ENCODE measurements at places on chromosomes 13 and 19.

GRCh38 chr13:109198585-109198984, 569.2 kb downstream of the MYO16 start:
- DNase-seq = no peak

DNA sequence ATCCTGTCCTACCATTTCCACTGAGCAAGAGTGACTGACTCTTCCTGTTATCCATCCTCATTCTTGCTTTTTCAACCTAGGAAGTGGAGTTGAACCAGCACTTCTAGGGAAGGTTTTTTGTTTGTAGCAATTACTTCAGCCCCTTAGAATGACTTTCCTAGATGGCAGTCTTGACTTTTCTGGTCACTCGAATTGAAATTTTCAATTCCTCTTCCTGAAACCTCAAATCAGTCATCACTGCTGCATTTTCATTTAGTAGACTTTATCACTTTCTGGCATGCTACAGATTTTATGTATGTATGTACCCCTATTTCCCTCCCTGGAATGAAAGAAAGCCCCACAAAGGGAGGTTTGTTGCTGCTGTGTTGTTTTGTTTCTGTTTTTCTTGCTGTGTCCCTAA, 915.9 kb downstream of the PCDH17 start:
- DNase-seq = no peak

DNA sequence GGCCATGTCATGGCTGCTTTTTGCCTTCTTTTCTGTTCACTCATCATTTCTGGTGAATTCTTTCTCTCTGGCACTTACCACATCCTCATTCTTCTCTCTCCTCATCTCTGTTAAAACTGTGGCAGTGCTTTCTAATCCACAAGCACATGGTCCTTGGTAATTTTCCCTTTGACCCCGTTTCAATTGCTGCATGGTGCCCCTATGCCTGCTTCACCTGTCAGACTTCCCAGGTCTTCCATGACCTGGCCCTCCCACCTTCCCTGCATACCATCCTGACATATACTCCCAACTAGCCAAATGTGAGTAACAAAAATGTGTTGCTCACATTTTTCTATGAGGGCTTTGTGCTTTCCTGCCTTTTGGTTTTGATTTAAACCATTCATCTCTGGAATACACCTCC, 286.5 kb downstream of the MTUS2 start:
- no peak for DNase-seq

DNA sequence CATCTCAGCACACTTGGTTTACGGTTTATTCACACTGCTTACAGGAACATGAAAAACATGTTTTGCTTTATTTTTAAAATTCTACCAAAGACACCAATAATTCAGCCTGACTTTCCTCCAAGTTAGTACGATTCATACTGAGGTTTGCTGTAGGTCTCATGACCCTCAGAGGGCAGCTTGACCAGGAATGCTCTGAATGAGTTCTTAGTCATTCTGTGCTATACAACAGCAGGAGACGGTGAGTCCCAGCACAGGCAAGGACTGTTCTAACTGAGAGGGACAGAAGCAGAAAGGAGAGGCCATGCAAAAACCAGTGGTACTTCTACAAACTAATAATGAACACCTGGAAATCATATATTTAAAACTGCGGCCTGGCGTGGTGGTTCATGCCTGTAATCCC, 6.4 kb downstream of the GRTP1 start:
- no peak for DNase-seq

DNA sequence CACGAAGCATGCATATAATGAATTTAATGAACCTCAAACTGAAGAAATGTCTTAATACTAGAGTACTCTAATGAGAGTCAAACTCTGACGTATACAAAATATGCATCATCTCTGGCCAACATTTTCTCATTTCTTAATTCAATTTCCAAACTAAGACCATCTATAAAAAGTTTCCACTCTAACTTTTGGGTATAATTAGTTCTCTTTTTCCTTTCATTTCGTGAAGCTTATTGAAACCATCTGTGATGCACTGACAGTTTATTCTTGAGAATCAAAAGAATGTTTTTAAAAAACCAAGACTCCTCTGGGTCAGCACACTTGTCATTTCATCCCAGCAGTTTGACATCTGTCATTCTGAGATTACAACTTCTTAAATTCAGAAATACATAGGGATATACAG, 90.0 kb downstream of the CAB39L start:
- DNase-seq = no peak

DNA sequence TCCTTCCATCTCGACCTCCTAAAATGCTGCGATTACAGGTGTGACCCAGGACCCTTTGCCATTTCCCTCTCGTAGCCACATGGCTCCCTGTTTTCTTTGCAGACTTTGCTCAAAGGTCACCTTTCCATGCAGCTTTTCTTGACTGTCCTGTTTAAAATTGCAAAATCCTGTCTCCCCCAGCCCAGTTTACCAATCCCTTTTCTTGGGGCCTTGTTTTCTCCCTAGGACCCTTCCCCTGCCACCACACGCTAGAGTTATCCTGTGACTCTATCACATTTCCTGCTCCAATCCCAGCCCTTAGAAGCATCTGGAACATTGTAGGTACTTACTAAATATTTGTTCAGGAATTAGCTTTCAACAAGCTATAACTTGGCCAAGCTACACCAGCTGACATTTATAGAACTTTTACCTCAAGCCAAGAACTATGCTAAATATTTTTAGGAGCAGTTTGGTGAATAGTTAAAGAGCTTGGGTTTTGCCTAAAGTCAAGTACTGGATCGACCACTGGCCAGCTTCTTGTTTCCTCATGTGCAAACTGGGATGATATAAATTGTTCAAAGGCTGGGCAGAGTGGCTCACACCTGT, 9.1 kb upstream of the SERTAD3 start:
- DNase-seq = no peak

- no peak for DNase-seq
These were observed 881.9 kb downstream of the SLITRK6 start for GRCh38 chr13:84917252-84917878.

DNA sequence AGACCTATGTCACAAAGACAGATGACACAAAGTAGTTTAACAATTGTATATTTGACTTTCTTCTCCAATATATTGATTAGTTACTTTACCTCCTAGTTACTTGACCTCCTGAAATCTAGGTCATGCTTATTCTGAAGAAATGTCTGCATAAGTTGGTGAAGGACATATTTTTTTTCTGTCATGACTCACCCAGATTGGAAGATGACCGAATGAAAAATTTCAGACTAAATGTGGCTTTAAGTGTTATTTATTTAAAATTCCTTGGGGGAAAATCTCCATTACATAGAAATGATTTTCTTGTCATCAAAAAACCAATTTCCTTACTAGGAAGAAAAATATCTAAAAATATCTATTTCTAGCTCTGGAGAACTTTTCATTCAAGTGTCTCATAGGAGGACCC, 217.1 kb downstream of the POSTN start:
- DNase-seq = no peak

GRCh38 chr19:5134691-5135090, 165.8 kb downstream of the KDM4B start:
- DNase-seq = no peak

GRCh38 chr13:64371045-64371444, 2859.1 kb downstream of the PCDH9 start:
- DNase-seq = no peak

- no peak for DNase-seq
These were observed 4.7 kb upstream of the TLE2 start for GRCh38 chr19:3033595-3034405.

- DNase-seq = no peak
These were observed 20.9 kb downstream of the CFAP97D2 start for GRCh38 chr13:114199954-114200353.

DNA sequence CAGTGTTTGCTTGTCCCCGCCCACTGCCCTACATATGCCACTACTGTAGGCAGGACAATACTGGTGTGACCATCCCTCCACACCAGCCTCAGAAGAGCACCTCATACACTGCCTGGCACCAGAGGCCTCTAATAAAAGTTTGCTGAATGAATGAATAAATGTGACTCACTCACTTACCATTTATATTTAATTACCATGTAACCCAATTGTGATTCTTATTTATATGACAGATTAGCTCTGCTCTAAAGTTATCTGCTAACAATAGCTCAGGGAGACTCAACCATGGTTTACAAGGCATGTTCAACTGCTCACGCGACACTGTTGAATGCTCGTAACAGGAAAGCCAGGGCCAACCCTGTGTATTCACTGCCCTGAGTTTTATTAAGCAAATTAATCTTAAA, 66.0 kb upstream of the DOCK9 start:
- DNase-seq = no peak

DNA sequence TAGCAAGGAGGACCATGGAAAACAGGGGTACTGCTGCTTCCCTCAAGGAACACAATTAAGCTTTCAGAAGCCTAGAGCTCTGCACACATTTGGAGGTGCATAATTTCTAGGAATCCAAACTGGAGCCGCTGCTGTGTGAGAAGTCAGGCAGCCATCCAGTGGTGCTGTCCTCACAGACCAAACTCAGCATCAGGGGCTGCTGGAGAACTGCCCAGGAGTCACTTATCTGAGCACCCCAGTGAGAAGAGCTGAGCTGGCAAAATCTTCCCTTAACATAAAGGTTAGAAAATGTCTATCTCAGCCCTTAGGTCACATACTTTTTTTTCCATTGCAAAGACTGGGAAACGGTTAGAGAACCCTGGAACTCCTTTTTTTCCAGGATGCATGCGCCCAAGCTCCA, 72.8 kb downstream of the ATP7B start:
- no peak for DNase-seq

GRCh38 chr19:35739275-35740107, 2.8 kb downstream of the IGFLR1 start:
- no peak for DNase-seq

DNA sequence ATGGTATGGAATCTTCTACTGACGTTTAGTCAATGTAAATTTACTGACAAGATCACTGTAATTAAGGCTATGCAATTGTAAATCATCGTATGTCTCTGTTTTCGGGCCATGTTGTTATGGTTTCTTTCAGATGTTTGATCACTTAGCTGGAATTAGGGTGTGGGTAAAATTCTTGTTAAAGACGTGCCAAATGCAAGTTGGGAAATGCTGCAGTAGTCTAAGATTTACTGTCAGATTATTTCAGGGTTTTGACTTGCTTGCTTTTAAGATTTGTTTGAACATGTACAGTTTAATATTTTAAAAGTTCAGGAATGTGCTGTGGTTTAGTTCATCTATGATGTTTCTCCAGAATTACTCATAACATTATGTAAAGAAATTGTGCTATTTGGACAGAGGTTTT, 10.8 kb downstream of the NDFIP2 start:
- no peak for DNase-seq

- no peak for DNase-seq
These were observed 319.3 kb downstream of the RFC3 start for GRCh38 chr13:34137200-34137599.

DNA sequence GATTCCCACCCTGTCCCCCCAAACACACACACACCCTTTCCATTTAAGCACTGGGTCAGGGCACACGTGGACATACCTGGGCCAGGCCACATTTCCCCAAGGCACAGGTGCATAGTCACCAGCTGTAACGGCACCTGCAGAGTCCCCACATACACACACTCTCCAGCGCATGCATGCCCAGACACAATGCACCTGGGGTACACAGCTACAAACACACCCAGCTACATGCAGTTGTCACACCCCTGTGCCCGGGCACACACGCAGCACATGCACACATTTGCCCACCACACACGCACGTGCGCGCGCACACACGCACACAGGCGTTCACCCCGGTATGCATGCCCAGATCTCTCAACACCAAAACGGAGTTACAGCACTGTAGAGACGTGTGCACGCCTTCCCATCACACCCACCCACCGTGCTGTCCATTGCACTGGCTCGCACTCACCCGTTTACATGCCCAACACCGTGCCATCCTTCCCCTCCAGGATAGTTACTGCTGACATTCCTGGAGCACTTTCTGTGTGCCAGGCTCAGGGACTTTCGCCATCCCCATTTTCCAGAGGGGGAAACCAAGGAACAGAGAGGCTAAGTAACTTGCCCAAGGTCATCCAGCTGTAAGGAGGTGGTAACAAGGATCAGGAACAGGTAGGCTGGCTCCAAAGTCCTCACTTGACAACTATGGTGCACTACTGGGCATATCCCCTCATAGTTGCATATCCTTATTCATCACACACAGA, 749 bp upstream of the SHANK1 start:
- no peak for DNase-seq

- no peak for DNase-seq
These were observed 184.4 kb downstream of the NALCN start for GRCh38 chr13:101231751-101232428.

DNA sequence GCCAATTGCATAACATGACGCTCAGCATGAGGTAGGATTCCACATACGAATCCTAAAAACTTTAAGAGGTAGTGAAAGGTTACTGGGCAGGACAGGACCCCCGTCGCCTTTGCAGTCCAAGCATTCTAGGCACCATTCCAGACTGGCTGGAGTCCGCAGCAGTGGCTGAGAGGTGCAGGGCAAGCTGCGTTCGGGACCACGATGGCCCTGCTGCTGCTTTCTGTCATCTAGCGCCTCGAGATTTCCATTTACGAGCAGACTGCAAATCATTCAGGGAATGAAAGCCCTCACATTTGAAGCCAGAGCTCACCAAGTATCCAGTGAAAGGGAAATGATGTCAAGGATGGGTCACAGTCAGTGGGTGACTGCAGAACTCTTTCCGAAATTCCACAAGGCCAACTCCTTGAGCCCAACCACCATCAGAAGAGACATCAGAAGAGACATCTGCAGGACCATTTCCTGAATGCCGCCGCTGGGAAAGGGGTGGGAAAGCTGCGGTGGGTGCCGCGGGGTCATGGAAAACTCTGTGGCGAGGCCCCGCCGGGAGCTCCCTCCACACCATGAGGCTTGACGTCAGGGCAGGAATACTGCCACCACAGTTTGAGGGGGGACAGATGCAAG, 88.3 kb downstream of the COL4A1 start:
- DNase-seq = no peak
